ENCODE measurements at places on chromosomes 16 and 17.

- no peak for DNase-seq
Measured at GRCh38 chr16:14384745-14385144, 245.3 kb downstream of the PARN start.

GRCh38 chr16:8869212-8869987 is 594 bp upstream of the CARHSP1 start:
- DNase-seq: peak; percentile 38

GRCh38 chr16:85274924-85275323 is 162.7 kb upstream of the CIBAR2 start:
- DNase-seq: no peak

DNA sequence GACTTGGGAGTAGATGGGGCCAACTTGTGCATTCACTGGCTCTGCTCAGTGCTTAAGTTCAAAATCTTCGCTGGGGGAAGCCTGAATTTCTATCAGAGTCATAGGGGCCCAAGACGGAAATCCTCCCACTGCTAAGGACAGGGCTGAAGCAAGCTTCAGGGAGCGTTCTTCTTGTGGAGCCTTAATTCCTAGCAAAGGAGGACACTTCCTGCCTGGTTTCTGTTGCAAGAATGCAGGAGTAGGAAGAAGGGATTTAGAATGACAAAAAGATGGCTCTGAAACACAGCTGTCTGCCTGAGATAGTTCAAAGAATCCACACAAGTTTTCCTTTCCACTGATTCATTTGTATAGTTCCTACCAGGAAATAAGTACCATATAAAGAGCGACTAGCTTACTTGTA is 26.4 kb downstream of the PSME3IP1 start:
- DNase-seq: no peak

GRCh38 chr16:89823087-89823823 is 5.0 kb upstream of the SPIRE2 start:
- DNase-seq: no peak

DNA sequence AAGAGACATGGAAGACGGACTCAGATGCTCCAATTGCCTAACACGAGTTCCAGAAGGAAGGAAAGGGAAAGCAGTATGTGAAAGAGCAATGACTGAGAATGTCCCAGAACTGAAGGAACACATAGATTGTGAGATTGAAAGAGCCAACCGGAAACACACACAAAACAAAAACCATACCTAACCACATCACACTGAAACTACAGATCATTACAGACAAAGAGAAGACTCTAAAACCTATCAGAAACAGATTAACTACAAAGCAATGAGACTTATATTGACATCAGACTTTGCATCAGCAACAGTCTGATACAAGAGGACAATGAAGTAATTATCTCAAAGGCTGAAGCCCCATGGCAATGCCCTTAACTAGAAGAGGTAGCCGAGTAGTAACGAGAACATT is 45.6 kb upstream of the CLEC18B start:
- DNase-seq: no peak

- DNase-seq: no peak
Measured at GRCh38 chr17:1769822-1770477, 8.1 kb downstream of the SERPINF1 start.

DNA sequence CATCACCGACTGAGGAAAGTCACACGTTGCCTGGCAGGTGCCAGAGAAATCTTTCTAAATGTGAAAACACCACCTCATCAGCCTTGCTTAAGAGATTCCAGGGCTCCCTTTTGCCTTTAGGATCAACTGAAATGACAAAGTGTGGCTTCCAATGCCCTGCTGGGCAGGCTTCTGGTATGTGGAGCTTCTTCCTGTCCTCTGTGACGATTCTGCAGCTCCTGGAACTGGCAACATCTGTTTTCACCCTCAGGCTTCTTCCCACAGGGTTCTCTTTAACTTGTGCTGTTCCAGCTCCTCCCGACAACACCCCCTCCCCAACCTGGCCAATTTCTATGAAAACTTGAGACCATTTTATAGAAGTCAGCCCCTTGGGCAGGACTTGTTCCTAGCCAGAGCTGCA is 4.8 kb upstream of the ZDHHC1 start:
- DNase-seq: no peak

GRCh38 chr17:16926571-16927451 is 45.1 kb downstream of the TNFRSF13B start:
- no peak for DNase-seq

- DNase-seq: no peak
Measured at GRCh38 chr16:84788920-84789391, 30.8 kb upstream of the CRISPLD2 start.

DNA sequence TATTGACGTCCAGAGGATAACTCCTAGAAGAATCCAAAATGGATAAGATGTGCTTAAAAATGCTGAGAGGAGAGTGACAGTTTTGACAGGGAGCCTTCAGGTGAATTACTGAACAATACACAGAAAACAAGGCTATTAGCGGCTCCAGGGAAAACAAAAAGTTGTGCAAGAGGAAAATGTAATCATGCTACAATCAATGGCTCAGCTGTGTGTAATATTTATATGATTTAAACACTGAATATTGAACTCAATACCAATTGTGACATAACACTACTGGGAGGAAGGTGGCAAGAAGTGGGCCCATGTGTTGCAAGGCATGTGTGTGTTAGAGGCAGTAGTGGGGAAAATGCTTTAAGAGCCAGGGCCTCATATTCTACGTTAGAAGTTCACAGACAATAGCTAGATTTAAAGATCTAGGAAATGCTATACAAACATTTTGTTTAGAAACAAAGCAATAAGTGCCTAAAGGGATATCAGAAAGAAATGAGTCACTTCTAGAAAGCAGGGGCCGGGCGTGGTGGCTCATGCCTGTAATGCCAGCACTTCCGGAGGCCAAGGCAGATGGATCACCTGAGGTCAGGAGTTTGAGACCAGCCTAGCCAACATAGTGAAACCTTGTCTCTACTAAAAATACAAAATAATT is 253.2 kb upstream of the IRX5 start:
- DNase-seq: no peak

GRCh38 chr16:80804056-80804525 is 307 bp downstream of the CDYL2 start:
- no peak for DNase-seq

DNA sequence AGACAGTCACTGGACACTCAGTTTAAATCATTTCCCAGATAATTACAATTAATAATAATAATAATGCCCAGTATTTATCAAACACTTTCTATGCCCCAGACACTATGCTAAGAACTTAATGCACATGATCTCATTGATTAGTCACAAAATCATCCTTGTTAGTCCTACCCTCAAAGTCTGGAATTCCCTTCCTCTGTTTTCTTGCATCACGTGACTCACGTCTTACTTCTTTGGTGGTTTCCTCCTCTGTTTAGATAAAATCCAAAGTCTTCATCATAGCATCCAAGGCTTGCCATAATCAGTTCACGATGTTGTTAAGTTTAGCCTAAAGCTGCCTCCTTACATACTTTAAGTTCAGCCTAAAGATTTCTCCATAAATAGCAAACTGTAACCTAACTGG is 471.9 kb downstream of the PMP22 start:
- DNase-seq: no peak

DNA sequence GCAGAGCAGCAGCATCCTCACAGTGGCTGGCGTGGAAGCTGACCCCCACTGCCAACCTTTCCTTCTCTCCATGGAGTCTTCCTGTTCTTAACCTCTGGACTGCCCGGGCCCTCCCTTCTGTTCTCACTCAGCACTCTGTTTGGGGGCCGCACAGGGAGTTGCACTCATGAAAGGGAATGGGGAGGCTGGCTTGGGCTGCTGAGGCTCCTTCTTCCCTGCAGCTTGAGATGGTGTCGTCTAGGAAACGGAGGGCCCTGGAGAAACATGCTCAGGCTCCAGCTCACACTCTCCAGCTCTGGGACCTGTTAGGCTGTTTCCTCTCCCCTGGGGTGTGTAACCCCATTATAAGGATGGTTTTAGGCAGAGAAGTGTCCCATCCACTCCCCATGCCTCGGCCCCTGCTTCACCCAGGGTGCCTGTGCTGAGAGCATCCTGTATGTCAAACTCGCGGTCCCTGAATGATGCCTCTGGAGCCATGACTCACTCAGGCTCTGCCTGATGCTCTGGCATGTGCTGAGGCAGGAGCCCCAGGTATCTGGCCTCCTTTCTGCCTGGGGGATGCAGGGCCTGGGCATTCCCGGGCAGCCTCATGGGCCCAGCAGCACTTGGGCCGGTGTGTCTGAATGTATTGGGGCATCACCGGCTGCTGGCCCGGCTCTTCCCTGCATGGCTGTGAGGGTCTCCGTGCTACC is 18.9 kb downstream of the TMEM94 start:
- no peak for DNase-seq

DNA sequence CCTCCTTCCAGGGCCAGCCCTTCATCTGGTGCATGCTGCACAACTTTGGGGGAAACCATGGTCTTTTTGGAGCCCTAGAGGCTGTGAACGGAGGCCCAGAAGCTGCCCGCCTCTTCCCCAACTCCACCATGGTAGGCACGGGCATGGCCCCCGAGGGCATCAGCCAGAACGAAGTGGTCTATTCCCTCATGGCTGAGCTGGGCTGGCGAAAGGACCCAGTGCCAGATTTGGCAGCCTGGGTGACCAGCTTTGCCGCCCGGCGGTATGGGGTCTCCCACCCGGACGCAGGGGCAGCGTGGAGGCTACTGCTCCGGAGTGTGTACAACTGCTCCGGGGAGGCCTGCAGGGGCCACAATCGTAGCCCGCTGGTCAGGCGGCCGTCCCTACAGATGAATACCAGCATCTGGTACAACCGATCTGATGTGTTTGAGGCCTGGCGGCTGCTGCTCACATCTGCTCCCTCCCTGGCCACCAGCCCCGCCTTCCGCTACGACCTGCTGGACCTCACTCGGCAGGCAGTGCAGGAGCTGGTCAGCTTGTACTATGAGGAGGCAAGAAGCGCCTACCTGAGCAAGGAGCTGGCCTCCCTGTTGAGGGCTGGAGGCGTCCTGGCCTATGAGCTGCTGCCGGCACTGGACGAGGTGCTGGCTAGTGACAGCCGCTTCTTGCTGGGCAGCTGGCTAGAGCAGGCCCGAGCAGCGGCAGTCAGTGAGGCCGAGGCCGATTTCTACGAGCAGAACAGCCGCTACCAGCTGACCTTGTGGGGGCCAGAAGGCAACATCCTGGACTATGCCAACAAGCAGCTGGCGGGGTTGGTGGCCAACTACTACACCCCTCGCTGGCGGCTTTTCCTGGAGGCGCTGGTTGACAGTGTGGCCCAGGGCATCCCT is 7.4 kb downstream of the NAGLU start:
- no peak for DNase-seq

DNA sequence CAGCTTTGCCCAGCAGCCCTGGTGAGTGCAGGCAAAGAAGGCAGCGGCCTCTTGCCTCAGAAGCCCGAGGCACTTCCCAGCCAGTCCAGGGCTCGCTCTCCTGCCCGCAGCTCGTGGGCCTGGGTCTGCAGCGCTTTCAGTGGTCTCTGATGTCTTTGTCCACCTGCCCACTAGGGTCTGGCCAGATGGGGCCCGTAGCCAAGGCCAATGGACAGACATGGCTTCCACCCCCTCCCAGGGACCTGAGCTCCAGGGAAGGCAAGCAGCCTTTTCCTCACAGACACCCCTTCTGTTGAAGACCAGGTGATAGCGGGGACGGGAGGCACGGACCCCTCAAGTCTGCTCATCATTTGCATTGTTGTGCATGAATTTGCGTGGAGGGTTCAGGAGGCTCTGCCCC is 33.7 kb upstream of the ZC3H18 start:
- DNase-seq: peak; percentile 23

DNA sequence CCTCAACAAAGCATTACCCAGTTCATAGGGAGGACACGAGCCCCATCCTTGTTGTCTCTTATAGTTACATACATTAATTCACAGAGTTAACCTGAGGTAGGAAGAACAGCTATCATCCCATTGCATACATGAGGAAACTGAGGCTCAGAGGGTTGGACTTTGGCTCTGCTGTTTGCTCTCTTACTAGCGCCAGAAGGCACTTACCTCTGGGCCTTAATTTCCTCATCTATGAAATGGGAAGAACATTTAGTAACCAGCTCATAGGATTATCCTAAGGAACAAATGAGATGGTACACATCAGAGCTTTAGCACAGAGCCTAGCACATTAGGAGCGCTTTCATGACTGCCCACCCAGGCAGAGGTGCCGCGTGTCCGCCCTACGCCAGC is 27.6 kb downstream of the NEUROD2 start:
- DNase-seq: no peak

DNA sequence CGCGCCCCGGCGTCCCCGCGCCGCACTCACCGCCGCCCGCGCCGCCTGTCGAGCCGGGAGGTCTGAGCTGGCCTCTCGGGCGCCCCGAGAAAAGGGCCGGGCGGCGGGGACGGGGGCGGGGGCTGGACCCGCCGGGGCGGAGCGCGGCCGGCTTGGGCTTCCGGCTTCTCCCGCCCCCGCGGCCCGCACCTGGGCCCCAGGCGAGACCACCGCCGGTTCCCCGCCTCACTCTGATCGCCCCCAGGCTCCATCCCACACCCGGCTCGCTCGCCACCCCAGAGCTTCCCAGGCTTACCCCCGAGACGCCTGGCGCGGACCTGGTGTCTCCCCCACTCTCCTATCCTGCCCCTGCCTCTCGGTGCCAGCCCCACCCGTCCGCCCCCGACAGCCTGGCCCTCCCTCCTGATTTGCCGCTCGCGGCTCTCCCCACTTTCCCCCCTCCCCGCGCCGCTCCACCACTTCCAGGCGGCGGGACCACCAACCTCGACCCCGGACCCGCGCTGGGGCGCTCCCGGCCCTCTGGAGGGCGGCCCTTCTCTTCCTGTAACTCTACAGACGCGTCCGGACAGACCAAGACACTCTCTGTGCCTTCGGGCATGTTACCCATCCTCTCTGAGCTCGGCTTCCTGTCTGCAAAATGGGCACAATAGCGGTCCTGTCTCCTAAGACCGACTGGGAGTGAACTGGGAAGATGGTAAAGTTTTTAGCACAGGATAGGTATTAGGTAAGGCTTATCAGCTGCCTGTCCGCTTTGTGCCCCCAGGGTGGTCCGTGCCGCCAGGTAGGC is at the start of gene LITAF:
Gene LITAF (minus strand): TSS at position 64 of the 787 bp plus-strand sequence. CDS start 30,189 bp downstream, outside the sequence.
- no peak for DNase-seq

DNA sequence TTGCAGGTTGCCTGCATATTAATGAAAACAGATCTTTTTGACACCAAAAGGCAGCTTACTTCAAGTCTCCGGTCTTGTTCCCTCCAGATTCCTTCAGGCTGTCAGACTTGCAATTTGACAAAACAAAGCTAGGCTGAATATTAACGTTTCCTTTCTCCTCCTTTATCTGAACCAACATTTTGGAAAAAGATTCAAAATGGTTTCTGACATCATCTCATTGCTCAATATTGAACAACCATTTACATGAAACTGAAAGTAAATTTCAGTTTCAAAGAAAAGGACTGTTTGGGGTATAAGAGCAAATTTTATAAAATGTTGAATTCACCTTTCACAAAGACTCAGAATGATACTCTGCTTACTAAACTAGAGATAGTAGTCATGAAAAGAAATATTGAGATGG is 521.8 kb downstream of the KCNJ2 start:
- DNase-seq: peak; percentile 36

GRCh38 chr16:50234771-50235556 is 31.4 kb upstream of the ADCY7 start:
- no peak for DNase-seq

GRCh38 chr16:49542946-49543630 is 169.5 kb downstream of the C16orf78 start:
- DNase-seq: no peak

- DNase-seq: no peak
Measured at GRCh38 chr17:7750321-7750821, 32.8 kb downstream of the DNAH2 start.
